ENCODE measurements at places on chromosomes 5 and 9.
A peak's percentile ranks its signal among the peaks of the same experiment; 100 is the strongest.

DNA sequence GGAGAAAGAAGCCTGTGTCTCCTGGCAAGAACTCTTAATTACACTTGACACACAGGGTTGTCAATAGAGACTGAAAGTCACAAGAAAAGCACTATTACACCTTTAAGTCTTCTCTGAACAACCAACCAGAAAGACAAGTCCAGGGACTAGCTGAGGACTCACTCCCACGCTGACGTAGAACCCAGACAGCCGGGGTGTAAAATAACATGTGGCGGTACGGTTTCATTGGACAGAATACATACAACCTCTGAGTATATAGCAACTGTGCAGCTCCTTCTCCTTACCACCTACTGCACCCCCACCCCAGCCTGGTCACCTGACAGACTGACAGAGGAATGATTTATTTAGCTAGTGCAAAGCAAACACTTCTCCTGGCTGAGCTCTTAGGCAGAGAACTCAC, 103.4 kb upstream of the RASEF start:
- DNase-seq, result no peak

DNA sequence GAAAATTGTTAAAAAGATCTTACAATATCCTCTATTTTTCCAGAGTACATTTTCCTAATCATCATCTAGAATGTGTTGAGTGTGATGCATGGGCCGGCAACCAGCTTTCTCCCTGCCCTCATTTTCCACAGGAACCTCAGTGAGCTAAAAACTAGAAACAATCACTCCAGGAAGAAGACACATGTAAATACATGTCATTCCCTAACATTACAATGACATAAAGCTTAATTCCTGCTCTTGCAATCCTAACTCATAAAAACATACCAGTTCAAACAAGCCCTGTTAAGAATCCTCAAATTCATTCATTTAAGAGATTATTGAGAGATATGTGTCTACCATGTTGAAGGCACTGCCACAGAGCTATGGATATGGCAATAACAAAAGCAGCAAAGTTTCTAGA, 18.5 kb upstream of the ZNF622 start:
- no peak for DNase-seq

GRCh38 chr9:97559111-97559514, 57.6 kb downstream of the TMOD1 start:
- no peak for DNase-seq

- DNase-seq, result no peak
These were observed 87.2 kb downstream of the TMEM232 start for GRCh38 chr5:110638970-110639902.

- DNase-seq, result no peak
These were observed 5.9 kb downstream of the MED22 start for GRCh38 chr9:133342069-133342406.

DNA sequence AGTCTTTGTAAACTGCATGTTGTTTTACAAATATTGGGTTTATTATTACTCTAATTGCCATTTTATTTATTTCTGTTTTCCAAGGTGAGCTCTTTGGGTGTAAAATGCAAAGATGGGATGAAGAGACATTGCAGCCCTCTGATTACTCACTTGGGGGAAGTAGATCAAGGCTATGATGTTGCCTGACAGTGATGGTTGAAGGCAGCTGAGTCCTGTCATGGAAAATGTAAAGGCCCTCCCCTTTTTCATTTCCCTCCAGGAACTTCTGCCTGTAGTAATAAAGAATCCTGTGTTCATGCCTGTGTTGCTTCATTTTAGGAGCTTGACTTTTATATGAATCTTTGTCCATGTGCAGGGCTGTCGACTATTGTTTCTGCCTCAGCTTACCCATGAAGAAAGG, 605.4 kb upstream of the CLINT1 start:
- DNase-seq, result no peak

GRCh38 chr5:56185768-56186311, 47.3 kb downstream of the ANKRD55 start:
- DNase-seq, result no peak

DNA sequence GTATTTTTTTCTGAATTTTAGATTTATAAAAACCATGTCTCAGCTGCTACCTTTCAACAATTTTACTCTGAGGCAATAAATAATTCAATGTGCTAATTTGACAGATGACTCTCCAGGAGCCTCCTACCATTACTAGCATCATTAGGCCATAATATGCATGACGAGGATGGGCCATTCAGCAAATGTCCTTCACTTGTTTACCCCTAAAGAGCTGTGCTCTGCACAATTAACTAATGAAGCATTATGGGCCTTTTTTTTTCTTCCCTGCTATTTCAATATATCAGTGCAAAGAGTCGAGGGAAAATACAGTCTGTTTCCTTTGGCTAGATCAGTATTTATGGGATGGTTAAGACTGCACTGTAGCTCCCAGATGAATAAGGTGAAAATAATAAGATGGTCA, 627.2 kb downstream of the ISL1 start:
- no peak for DNase-seq

DNA sequence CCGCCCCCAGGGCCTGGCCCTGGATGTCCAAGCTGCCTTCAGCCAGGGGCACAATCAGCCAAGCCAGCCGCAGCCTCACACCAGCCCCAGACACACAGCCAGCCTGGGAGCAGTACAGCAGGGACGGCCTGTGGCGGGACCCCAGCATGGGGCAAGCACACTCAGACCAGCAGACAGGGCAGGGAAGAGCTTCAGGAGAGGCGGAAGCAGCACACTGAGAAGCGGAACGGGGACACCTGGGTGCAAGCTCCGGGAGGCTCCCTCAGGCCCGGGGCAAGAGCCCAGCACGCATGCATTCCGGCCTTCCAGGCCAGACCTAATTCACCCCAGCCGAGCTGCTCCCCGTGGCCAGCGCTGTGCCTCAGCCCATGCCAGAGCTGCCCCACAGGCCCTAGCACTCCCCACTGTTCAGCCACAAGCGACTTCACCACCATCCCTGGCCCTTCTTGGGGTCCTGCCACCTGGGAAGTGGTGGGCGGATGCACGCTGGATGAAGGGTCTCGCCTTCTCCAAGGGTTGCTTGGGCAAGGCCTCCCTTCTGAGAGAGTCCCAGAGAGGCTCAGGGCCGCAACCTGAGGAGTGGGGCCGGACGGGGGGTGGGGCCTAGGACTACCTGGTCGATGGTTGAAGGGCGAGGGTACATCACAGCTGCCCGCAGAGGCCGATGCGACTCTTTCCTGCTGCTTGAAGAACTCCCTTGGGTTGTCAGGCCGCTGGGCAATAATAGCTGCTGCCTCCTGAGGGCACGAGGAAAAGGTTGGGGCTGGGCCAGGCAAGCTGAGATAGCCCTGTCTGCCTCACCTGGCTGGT, 13.4 kb downstream of the DBN1 start:
- DNase-seq, result no peak

DNA sequence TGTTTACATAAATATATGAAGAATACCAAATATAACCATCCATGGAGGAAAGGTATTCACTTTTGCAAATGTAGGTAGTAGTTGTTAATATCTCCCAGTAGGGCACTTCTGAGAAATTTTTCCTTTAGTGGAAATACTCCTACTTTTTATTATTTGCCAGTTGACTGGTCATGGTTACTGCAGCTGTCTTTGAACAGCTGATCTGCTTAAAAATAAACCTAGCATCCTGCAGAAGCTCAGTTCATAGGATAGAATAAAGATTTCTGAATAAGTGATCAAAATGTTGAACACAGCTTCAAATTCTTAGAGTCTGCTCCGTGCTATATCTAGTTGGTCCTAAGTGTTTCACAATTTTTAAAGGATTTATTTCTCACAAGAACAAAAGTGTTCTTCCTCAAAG, 270.7 kb upstream of the TRPC7 start:
- no peak for DNase-seq

GRCh38 chr9:122039234-122039633, 53.9 kb downstream of the TTLL11 start:
- no peak for DNase-seq

DNA sequence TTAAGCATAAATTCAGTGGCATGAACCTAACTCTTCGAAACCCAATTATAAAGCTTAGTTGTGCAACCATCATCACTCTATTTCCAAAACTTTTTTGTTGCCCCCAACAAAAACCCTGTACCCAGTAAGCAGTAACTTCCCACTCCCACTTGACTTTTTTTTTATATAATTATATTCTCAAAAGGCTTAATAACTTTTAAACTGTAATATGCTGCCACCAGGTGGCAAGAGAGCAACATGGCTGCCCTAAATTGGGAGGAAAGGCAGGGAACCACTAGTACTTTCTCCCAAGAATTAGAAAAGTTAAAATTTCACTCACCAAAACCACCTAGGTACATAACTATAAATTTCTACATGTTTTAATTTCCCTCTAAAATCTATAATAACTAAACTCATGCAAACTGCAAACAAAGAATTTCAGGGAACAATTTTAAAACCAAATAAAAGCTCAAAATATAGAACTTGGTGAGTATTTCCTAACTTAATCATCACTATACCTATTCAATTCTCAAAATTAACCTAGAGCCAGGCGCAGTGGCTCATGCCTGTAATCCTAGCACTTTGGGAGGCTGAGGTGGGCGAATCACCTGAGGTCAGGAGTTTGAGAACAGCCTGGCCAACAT, 50.2 kb upstream of the RNF38 start:
- no peak for DNase-seq

- no peak for DNase-seq
These were observed 607.8 kb downstream of the PSAT1 start for GRCh38 chr9:78904686-78905085.

GRCh38 chr9:18459962-18460584, 13.9 kb upstream of the ADAMTSL1 start:
- no peak for DNase-seq

DNA sequence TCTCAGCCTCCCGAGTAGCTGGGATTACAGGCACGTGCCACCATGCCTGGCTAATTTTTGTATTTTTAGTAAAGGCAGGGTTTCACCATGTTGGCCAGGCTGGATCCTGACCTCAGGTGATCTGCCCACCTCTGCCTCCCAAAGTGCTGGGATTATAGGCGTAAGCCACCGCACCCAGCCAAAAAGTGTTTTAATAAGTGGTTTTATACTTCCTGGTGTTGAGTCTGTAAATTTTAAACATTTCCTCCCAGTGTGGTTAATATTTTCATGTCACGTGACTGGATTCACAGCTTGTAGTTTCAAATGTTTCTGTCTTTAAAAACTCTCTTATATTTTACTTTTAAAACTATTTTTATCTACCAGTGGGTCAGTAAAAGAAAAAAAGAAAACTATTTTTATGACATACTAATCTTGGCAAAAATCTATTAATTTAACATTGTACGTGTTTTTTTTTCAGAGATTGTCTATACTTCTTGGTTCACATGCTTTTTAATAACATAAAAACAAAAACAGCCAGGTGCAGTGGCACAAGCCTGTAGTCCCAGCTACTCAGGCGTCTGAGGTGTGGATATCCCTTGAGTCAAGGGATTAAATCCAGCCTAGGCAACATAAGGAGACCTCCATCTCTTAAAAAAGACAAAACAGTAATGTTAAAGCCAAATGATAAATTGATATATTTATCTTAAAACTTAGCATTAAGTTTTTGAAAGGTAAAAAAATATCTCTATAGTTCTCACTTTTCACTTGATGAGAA, 117.1 kb downstream of the DMXL1 start:
- DNase-seq, result no peak

- DNase-seq, result no peak
These were observed 474.7 kb downstream of the DIRAS2 start for GRCh38 chr9:90167914-90168313.

DNA sequence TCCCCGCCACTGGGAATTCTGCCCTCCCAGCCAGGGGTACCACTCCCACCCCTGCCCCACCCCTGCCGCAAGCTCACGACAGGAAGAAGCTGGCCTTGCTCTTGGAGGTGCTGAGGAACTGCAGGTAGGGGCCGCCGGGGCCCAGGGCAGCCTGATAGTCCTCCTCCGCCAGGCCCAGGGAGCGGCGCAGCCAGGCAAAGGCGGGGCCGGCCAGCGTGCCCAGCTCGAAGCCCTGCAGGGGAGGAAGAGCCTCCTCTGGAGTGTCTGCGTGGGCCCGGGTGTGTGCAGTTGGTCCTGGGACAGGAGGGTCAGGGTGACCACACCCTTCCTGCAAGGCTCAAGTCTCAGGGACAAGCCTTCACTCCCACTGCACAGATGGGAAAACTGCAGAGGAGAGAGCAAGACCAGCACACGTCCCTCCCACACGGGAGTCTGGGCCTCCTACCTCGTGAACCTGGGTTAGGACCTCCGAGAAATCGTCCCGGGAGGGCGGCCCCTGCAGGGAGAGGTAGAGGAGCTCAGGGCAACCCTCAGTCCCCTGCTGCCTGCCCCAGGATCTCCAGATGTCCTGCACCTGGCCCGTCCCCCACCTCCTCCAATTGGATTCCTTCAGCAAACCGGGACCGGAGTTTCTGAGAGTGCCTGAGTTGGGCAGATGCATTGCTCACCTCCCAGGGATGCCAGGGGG, 2.4 kb downstream of the PIP5KL1 start:
- no peak for DNase-seq

DNA sequence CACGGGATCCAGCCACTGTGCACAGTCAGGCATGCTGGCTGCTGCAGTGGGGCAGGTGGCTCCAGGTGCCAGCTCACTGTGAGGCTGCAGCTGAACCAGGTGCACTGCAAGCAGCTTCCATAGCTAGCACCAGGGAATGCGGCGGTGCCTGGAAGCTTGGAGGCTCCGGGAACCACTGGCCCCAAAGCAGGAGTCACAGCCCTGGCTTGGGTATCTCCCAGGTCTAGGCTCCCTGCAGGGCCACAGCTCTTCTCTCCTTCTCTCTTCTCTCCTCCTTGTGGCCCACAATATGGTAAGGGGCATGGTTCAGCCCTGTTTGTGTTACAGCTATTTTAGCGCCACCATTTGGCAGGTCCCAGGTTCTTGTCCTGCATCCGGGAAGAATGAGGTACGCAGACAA, 6.7 kb upstream of the MTMR12 start:
- no peak for DNase-seq

DNA sequence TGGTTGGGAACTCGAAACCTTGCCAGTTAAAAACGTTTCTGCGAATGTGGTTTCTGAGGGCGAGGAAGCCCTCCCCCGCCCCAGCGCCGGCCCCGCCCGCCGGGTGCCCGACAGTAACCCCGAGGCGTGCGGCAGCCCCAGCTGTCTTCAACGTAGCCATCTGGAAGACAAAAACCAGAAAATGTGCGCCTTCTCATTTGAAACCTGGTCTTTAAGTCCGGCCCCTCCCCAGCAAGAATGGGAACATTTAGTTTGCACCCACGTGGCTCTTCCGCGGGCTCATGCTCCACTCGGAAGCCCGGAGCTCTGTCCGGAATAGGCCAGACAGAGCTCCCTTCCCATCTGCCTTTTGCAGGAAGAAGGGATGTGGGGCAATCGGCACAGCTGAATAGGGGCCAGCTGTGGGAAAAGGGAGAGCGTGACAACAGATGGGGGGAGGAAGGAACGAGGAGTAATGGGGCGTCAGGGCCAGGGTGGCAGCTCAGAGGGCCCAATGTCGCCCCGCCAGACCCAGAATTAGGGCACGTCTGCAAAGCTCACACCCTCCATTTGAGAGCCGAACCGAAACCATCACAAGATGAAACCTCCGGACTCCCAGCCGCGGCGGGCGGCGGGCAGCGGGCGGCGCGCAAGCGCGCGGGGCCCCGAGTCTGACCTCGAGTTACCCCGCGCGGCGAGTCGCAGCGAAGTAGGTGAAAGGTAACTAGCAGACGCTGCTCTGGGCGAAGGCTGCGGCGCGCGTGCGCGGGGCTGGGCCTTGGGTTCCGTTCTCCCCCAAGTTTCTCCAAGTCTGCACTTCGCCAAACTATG, 63.4 kb upstream of the ABCA1 start:
- DNase-seq, result peak; percentile 50

Measured in stimulated activated CD8-positive, alpha-beta memory T cell treated with anti-CD3 and anti-CD28 coated beads, Interleukin-2, amount 100 ng/mL, for 1 hour (primary cell).